Osteocyte (in vitro differentiated cells): ENCODE measurements at places on chromosomes 2 and 18.

DNA sequence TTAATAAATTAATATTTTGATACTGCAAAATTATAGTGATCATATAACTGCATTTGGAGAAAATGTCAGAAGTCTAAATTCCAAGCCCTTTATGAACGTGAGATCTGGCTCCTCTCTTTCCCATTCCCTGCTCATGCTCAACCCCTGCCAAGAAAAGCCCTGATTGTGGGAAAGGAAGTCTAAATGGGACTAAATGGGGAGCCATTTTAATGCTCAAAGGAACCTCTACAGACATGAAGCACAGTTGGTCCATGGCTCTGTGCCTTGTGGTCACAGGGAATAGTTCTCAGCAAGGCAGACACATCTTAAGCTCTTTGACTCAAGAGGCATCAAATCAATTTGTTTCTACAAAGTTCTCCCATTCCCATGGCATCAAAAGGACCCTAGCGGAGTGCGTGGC, 29.3 kb upstream of the INSIG2 start:
- DNase-seq: no peak

GRCh38 chr2:80246534-80246933, 58.0 kb downstream of the LRRTM1 start:
- no peak for DNase-seq

DNA sequence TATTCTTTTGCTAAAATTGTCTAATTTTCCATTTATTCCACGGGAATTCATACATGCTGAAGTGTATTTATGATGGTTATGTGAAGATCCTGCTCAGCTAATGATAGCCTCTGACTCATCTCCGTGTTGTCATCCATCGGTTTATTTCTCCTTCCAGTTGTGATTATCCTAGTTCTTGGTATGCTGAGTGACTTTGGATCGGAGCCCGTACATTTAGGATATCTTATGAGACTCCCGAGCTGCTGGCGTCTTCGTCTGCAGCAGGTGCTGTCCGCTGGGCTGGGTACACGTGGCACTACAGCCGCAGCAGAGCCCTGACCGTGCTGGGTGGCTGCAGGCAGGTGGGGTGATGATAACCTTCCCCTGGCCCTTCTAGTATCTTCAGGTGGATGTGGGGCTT, 40.1 kb upstream of the GALR1 start:
- DNase-seq: no peak

GRCh38 chr2:237686659-237687136, 59.3 kb downstream of the LRRFIP1 start:
- no peak for DNase-seq

DNA sequence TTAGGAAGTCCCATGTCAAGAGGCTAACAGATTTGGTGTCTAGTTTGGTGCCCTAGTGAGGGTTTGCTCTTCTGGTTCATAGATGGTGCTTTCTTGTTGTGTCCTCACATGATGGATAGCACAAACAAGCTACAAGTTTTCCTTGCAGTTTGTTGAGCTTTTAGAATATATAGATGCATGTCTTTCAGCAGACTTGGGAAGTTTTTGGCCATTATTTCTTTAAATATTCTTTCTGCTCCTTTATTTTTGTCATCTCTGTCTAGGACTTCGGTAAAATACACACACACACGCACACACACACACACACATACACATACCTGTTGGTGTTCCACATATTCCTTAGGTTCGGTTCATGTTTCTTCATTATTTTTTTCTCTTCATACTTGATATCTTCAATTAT, 81.5 kb upstream of the TEX51 start:
- no peak for DNase-seq

- DNase-seq: no peak
These were observed 120.1 kb downstream of the LRP1B start for GRCh38 chr2:142010477-142011270.

- DNase-seq: no peak
These were observed 7.2 kb downstream of the PCARE start for GRCh38 chr2:29066997-29067605.

DNA sequence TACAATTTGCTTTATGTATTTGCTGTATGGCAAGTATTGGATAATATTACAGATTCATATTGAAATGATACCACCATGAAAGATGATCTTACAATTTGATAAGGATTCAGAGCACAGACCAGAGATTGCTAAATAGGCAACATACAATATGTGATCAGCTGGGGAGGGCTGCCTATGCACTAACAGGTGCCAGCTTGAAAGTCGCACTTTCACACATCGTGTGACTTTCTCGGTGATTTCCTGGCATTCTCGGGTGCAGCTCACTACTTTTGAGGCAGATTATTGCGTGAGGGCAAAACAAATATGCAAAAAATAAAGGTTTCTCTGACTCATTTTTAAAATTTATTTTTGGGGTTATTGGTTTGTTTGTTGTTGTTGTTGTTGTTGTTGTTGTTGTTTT, 36.0 kb downstream of the RBMS1 start:
- DNase-seq: no peak

DNA sequence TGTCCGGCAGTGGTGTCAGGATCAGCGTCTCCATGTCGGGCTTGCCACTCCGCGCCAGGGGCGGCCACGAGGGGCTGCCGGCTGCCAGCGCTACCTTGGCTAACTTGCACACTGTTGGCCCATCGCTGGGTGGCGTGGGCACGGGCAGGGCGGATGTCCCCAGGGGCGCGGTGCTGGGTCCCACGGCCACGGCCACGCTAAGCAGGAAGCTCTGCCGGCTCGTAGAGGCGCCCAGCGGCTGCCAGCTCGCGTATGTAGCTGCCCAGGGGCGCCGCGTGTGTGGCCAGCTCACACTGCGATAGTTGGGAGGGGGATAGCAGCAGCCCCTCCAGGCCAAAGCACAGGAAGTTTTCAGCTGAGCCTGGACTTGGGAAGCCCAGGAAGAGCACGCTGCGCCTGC, 249.4 kb downstream of the ANKRD30B start:
- DNase-seq: no peak

- DNase-seq: no peak
These were observed 55.0 kb upstream of the PKDCC start for GRCh38 chr2:41992671-41993434.
